Activated T-helper 17 cell treated with anti-CD3 and anti-CD28 coated beads, Interleukin-2, amount 50 U/mL, for 72 hours (primary cell): ENCODE measurements at places on chromosomes 12 and 14.

DNA sequence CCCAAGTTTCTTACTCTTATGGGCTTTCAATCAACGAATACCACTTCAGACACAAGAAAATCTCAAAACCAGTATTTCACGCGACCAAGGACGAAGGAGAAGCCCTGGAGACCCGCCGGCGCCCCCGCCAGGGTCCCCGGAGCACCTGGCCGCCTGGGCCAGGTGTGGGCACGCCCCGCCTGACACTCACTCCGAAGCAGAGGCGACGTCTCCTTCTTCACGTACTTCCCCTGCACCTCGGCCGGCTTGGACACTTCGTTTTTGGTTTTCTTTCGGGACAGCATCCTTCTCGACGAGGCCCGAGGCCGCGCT, 466 bp downstream of the SAV1 start:
- peak; percentile 60 for ATAC-seq

DNA sequence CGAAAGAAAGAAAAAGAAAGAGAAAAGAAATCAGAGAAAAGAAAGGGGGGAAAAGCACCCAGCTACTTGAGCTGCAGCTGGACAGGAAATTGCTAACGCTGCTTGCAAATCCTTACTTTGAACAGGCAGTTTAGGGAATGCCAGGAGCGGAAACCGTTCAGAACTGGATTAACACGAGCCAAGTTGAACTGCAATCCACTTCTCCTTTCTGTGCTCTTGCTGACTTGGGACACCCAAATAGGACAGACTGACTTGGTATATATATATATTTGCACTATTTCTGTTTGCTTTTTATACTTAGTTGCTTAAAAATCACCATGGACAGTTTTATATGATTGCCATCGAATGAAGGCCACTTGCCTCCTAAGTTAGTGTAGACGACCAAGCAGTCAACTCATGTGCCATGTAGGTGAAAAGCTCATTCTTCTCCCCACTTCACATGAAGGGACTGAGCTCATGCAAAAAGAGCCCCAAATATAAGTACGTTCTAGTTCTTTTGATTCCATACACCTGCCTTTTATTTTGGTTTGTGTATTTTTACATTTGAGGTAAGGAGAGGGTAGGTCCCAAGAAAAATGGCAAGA, 5.5 kb downstream of the DUSP6 start:
- no peak for ATAC-seq

GRCh38 chr14:104776961-104777807, 18.4 kb downstream of the AKT1 start:
- ATAC-seq, result no peak

- ATAC-seq, result no peak
Observed at GRCh38 chr12:69101505-69101904, 137.9 kb upstream of the CPSF6 start.

- ATAC-seq, result peak; percentile 57
Observed at GRCh38 chr12:95790917-95791849, 619 bp upstream of the NTN4 start.

GRCh38 chr12:77830583-77831351, at the start of gene NAV3:
Gene NAV3 (plus strand): TSS chr12:77830894. CDS start chr12:77831462, 568 bp downstream.
- ATAC-seq, result no peak

DNA sequence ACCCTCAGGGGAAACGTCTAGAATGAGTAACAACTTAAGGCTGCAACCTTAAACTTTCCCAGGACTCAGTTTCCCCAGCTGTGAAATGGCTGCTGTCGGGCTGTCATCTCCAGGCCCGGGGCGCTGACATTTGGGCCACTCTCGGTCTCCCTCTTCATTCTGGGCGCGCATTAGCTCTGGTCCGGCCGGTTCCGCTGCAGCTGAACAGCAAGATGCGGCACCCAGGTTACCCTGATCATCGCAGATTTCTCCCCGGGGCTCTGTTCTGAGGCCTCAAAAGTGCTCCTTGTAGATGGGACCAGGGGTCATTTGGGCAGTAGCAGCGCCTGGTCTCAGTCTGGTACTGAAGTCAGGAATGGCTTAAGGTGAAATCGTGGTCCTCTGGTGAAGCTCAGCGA, 890 bp upstream of the BCL7A start:
- ATAC-seq, result no peak

DNA sequence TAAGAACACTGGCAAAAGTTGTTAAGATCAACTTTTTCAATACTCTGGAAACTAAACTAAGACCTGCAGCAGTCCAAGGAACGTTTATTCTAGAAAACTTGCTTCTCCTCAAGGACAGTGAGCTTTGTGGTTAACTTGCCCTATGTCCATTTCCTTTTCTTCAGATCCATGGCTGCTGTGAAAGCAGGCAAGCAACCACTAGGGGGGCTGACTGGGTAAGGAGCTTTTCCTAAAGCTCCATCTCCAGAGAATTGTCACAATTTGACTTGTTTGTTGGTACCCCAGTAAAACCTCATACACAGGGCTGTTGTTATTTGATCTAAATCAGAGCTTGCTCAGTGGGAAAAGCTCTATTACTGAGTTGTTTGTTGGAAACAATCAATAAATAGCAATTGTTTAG, 10.1 kb upstream of the RPL10L start:
- ATAC-seq, result no peak

DNA sequence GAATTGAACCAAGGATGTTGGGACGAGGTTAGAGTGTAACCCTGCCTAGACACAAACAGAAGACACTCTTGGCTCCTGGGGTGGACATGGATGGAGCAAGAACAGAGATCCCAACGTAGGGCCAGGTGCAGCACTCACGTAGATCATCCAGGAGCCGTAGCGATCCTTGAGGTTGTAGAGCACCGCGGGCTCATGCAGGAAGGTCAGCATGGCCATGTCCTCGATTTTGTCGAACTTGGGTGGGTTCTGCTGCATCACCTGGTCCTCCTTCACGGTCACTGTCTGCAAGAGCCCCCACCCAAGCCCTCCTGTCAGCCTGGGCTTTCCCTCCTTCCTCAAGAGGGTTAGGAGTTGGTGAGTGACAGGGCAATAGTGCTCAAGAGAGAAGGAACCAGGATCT, 2.5 kb downstream of the MYH7 start:
- no peak for ATAC-seq

GRCh38 chr12:21476949-21477348, 24.5 kb downstream of the RECQL start:
- peak; percentile 97 for ATAC-seq

GRCh38 chr12:131131077-131131807, 177.5 kb downstream of the ADGRD1 start:
- ATAC-seq, result no peak

DNA sequence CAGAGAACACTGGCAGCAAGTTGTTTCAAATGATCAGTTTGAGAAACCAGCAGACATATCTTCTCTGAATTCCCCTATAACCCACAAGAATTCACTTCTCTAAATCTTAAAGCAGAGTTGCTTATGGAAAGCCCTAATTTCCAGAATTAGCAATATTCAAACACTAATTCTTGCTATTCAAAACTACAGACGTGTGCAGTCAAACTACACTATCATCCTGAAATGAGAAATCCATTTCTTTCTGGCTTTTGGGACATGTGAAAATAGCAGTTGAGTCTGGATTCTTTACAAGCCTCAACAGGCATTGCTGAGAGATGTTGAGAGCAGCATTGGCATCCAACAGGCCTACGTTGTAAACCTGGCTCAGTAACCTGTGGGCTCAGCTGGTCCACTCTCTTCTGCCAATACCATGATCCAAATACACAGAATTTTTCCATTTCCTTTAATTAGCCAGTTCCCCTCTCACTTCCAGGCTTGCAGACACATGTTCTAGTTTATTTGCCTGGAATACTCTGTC, 74.6 kb upstream of the TMTC1 start:
- ATAC-seq, result no peak

DNA sequence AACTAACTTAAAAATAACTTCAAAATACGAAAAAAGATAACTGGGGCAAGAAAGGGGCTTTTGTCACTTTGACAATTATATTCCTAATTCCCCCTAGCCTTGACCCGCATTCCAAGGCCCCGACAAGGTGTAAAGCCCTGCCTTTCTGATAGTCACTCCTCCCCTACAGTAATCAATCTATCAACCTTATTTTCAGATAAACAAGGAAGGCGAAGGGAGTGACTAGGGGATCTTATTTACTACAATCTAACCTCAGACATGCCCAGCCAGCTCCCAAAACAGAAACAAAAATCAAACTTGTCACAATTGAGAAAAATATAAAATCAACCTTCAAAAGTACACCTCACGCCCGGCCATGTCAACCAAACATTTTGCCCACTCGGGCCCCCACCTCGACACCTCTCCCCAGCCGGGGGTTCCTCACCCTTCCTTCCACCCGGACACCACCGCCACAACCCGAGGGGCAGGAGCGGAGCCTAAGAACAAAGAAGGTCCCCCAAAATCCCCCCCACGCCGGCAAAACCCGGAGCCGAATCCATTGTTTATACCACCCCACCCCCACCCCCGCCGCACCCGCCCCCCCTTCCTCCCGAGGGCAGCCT, 562 bp downstream of the ZFYVE1 start:
- ATAC-seq, result no peak

DNA sequence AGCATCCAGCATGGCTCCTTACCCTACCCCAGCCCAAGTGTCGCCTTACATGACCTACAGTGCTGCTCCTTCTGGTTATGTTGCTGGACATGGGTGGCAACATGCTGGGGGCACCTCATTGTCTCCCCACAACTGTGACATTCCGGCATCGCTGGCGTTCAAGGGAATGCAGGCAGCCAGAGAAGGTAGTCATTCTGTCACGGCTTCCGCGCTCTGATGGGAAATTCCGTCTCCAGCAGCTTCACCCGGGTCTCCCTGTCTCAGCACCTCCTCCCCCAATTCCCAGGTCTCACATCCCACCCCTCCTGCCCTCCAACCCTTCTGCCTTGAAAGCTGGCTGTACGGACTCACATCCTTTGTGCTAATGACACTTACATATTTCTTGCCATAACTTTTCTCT, 14.6 kb downstream of the PAX9 start:
- ATAC-seq, result no peak

GRCh38 chr12:115962216-115962615, 315.3 kb downstream of the MED13L start:
- no peak for ATAC-seq

DNA sequence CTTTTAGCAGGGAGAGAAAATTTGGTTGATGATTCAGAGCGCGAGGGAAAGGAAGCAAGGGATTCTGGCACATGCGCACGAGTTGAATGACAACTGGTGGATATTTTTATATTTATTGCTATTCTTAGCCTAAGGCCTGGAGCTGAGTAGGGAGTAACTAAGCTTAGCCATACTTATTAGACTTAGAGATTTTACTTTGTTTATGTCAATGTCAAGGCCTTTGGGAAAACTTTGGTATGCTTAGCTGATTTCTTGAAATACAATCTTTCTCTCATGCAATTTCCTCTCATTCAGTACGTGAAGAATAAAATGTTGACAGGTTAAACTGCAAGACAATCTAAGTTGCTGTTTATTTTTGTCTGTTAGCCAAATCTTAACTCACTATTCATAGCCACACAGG, 101.1 kb downstream of the CRADD start:
- ATAC-seq, result no peak

DNA sequence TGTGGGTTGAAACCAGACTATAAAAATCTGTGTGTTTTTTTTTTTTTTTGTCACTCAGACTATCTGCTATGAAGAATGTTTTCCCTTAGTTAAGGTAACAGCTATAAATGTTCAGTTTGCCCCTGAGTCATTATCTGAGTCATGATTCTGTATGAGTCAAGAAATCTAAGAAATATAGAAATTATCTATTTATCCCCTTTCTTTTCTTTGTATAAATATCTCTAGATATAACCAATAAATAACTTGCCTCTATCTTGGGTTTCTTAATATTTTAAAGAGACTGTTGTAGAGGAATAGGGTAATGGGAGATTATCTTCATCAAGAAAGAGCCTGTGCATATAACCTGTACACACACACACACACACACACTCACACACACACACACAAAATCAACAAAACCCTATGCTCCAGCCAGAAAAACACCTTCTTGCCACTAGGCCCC, 161.7 kb upstream of the EEA1 start:
- peak; percentile 76 for ATAC-seq

DNA sequence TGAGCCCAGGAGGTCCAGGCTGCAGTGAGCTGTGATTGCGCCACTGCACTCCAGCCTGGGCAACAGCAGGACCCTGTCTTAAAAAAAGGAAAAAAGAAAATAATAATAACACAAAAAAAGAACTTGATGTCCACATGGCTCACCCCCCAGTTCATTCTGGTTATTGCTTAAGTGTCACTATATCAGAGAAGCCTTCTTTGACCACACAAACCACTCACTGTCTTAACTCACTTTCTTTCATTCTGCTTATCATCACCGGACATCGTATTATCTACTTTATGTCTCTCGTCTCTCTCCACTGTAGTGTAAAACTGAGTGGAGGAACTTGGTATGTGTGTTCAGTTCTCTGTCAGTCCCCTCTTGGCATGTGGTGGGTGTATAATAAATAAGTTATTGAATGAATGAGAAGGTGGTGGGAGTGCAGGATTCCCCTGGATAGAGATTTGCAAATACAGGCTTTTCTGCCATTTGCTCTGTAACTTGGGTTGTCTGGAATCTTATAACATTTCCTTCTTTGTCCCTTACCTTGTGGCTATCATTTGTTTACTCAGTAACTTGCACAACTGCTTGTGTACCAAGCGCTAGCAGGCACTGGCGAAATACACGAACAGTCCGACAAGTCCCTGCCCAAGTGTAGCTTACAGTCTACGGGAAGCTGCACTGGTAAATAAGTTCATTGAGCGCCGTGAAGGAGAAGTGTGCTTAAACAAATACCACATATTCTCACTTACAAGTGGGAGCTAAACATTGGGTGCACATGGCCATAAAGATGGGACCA, 86.6 kb upstream of the TRAF3 start:
- ATAC-seq, result no peak
